ENCODE measurements at places on chromosomes 5 and 9.

- DNase-seq: no peak
Measured at GRCh38 chr9:86703346-86703745, 244.0 kb downstream of the GAS1 start.

GRCh38 chr5:173774271-173774761 is 113.8 kb upstream of the CPEB4 start:
- DNase-seq: no peak

- no peak for DNase-seq
Measured at GRCh38 chr5:5141625-5142525, 1.7 kb downstream of the ADAMTS16 start.

DNA sequence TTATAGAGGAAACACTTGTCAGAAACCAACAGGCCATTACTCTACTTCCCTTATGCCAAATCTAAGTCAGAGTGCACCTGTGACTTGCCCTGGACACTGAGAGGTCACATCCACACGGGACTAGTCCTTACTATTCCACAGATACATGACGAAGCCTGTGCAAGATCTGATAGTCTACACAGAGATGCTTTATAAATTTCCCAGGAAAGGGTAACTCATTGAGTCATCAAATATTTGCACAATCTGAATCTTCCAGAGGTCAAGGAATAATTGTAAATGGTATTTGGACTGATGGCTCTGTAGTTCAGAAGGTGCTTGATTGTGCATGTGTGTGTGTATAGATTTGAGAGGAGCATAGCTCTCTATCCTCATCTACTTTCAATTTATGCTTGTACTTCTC is 55.2 kb upstream of the JAK2 start:
- no peak for DNase-seq

DNA sequence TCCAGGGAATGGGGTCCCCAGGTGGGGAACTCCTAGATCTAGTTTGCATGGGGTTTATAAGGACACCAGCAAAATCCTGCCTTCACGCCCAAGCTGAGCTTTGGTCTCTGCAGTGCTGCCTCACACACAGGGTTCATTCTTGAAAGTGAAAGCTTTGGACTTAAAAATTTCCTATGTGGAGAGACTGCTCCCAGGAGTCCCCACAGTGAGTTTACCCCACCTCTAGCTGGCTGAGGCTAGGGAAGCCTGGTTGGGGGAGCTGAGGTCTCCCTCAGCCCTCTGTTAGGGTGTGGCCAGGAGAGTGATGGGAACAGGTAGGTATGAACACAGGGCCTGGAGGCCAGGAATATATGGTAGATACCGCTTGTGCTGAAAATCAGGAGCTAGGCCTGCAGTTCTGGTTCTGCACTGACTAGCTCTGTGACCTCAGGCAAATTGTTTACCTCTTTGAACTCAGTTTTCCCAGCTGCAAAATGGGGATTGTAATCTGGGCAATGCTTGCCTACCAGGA is 41.5 kb upstream of the LARP1 start:
- DNase-seq: no peak

GRCh38 chr9:89825669-89826068 is 220.9 kb downstream of the GADD45G start:
- DNase-seq: no peak

GRCh38 chr9:85130260-85130659 is 460.7 kb downstream of the NTRK2 start:
- DNase-seq: no peak

- no peak for DNase-seq
Measured at GRCh38 chr9:91347377-91347776, 14.3 kb downstream of the AUH start.

DNA sequence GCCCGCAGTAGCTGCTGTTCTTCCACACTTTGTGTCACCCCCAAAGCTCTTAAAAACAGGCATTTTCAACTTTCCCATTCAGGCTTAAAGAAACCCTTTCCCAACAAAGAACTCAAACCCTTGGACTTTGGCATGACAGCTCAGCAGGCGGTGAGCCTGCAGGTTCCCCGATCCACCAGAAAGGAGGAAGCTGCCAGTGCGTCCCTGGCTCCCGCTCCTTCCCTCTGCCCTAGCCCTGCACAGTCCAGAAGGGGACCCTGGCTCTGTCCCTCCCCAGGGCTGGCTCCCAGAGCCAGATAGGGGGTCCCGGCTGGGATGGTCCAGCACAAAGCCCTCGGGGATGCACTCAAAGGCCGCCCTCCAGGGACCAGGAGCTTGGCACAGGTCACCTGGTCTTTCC is 9.6 kb downstream of the SLC9A3 start:
- no peak for DNase-seq

DNA sequence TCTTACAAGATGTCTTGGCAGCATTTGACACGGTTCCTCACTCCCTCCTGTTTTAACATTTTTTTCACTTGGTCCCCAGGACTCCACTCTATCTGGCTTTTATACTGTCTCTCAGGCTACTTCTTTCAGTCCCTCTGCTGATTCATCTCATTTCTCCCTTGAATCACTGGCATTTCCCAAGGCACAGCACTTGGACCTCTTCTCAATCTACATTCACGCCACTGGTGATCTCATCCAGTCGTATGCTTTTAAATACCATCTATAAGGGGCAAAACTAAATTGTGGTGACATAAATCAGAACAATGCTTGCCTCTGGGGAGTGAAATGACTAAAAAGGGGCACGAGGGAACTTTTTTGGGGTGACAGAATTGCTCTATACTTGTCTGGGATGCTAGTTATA is 47.1 kb downstream of the MAPKAP1 start:
- DNase-seq: no peak

GRCh38 chr5:136028782-136029742 is at the start of gene TGFBI:
TSS of gene TGFBI (plus strand) at chr5:136028988. CDS start at chr5:136029056, 68 bp downstream.
- no peak for DNase-seq
